Hepatocyte (in vitro differentiated cells): ENCODE measurements at places on chromosomes 3 and 15. TPM values are rescaled to one million over a fixed set of nuclear protein-coding genes. Genes with fewer than 3 reads are reported as not detected.

The ATG7 gene
- 20.8 and 38.6 TPM in 2 replicates for total RNA-seq

The ATP13A5 gene
- 0.12 TPM in 1 of 2 replicates, not detected in the other for total RNA-seq

The PP2D1 gene
- total RNA-seq: not detected in 2 replicates

The CHRFAM7A gene
- total RNA-seq: 0.12 and 0.63 TPM in 2 replicates

The PPARG gene
- 37.9 and 39.6 TPM in 2 replicates for total RNA-seq

The SMC4 gene
- 47.3 and 49.6 TPM in 2 replicates for total RNA-seq

The ROPN1B gene
- not detected in 2 replicates for total RNA-seq

The DHFR2 gene
- 7.3 and 7.9 TPM in 2 replicates for total RNA-seq

The ABHD17C gene
- total RNA-seq: 19.3 and 21.9 TPM in 2 replicates

The TSPAN3 gene
- 514 and 616 TPM in 2 replicates for total RNA-seq

The DENND4A gene
- total RNA-seq: 19.7 and 20.7 TPM in 2 replicates

DNA sequence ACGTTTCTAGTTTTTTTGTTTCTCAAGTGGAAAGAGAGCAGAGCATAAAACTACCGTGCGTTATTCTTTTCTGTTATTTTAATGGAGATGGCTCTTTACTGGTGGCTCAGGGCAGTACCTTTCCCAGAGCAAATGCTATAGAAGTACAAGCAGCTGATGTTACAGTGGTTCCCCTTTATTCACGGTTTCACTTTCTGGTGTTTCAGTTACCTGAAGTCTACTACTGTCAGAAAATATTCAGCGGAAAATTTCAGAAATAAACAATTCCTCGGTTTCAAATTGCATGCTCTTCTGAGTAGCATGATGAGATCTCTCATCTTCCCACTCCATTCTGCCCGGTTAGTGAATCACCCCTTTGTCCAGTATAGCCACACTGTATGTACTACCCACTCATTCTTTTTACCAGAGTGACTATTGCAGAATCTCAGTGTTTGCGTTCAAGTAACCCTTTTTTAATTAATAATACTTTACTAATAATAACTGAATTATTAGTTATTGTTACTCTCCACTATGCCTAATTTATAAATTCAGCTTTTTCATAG lies 597.5 kb upstream of the ROBO2 start:
- H3K27me3 ChIP-seq: no peaks in the 10 kb centered on the region
- H3K4me1 ChIP-seq: no peaks in the 10 kb centered on the region
- H3K4me3 ChIP-seq: no peak overlapping the region
- no peaks in the 10 kb centered on the region for H3K36me3 ChIP-seq
- no peak for DNase-seq
- no peak overlapping the region for H3K27ac ChIP-seq

- DNase-seq: no peak
- no peaks in the 10 kb centered on the region for H3K4me1 ChIP-seq
- no peaks in the 10 kb centered on the region for H3K36me3 ChIP-seq
These were observed 294.0 kb downstream of the UBE2E2 start for GRCh38 chr3:23497156-23497555.

- H3K36me3 ChIP-seq: no peaks in the 10 kb centered on the region
- peak; percentile 92 for DNase-seq
- peak overlapping the region; percentile 96 for H3K27ac ChIP-seq
These were observed 17.2 kb downstream of the MYL3 start for GRCh38 chr3:46845860-46846623.

- no peak overlapping the region for H3K4me3 ChIP-seq
- H3K36me3 ChIP-seq: no peaks in the 10 kb centered on the region
- no peaks in the 10 kb centered on the region for H3K27me3 ChIP-seq
- DNase-seq: peak; percentile 82
- H3K4me1 ChIP-seq: no peaks in the 10 kb centered on the region
- H3K27ac ChIP-seq: no peak overlapping the region
These were observed 37.7 kb downstream of the TM4SF4 start for GRCh38 chr3:149512073-149512782.

DNA sequence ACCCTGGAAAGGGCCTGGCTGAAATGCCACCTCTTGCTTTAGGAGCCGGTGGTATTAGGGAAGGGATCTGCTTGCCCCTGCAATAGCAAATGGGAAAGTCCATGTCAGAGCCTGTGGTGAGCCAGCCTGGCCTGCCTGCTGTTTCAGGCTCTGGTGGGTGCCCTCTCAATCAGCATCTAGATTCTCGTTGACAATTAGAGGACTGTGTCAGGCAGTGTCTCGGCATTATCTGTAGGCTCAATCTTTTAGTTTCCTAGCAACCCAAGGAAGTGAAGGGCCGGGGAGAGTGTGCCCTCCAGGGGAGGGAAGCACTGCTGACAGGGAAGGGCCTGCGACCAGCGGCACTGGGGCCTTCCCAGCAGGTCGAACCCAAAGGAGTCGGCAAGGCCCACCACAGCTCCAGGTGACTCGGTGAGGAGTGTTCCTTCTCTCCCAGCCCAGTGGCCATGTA lies 42.1 kb downstream of the TLE3 start:
- peaks cover 5% of the 10 kb centered on the region for H3K36me3 ChIP-seq
- H3K4me1 ChIP-seq: no peaks in the 10 kb centered on the region
- no peak for DNase-seq

DNA sequence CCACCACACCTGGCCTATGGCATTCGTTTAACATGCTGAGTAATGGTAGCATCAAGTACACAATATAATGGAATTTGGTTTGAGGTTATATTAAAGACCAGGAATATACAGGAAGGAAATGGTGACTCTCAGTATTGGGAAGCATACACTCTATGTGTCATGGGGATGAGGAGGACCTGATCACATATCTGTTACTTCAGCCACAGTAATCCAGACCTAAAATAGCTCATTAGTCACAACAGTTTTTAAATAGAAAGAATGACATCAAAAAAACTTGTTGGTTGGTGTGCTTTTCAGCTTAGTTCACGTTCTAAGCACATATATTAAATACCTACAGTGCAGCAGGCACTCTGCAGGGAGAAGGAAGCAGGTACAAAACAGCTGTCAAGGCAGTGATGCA lies 52.5 kb upstream of the ATP2C1 start:
- no peak overlapping the region for H3K4me3 ChIP-seq
- no peak for DNase-seq
- no peaks in the 10 kb centered on the region for H3K36me3 ChIP-seq

- no peaks in the 10 kb centered on the region for H3K4me1 ChIP-seq
- H3K27ac ChIP-seq: no peak overlapping the region
- no peaks in the 10 kb centered on the region for H3K27me3 ChIP-seq
- no peak for DNase-seq
These were observed 145.8 kb downstream of the ALDH1A2 start for GRCh38 chr15:57919754-57920153.

DNA sequence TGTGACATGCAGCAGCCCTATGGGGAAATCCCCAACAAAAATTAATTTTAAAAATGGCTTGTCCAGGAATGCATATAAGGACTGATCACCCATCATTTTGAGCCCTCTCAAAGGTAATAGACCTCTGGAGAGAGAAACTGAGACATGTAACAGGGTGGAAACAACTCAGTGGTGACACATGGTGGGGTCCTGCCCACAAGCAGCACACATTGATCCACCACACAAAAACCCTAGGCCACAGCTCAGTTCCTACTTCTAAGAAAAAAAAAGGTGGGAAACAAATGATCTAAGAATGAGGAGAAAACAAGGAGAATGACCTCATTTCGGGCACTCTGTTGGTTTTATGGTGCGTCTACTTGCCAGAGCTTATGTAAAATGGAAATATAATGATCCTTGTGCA lies 1.9 kb upstream of the SLC41A3 start:
- no peak for DNase-seq
- peaks cover 6% of the 10 kb centered on the region for H3K4me1 ChIP-seq
- H3K4me3 ChIP-seq: no peak overlapping the region
- no peak overlapping the region for H3K27ac ChIP-seq
- H3K36me3 ChIP-seq: no peaks in the 10 kb centered on the region
- no peaks in the 10 kb centered on the region for H3K27me3 ChIP-seq

DNA sequence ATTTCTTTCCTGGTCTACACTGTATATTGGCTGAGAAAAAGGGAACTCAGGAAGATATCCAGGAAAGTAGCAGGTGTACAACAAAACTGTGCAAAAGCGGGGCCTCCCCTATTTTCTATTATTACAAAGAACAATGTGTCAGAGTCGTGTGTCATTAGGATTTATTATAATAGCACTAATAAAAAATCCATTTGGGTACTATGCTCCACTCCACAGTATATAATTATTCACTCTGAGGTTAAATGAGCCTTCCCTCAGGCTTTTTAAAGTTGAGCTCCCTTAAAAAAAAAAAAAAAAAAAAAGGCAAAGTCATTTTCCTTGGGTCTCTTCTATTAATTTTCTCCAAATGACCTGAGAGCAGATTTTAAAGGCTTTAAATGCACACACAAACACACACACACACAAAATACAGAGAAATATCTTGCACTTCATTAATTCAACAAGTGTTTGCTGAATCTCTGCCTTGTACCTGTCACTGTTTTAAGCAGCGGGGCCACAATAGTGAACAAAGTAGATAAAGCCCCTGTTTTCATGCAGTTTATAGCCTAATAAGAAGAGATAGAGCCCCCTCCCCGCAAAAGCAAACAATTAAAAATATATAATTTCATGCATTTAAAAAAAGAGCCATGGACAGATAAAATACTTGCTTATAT lies 1.3 kb upstream of the DPP8 start:
- peaks cover 8% of the 10 kb centered on the region for H3K4me1 ChIP-seq
- no peak overlapping the region for H3K4me3 ChIP-seq
- DNase-seq: no peak
- H3K36me3 ChIP-seq: no peaks in the 10 kb centered on the region
- H3K27ac ChIP-seq: no peak overlapping the region

GRCh38 chr3:71025010-71025409 lies 558.5 kb downstream of the FOXP1 start:
- H3K27me3 ChIP-seq: no peaks in the 10 kb centered on the region
- no peak overlapping the region for H3K4me3 ChIP-seq
- H3K36me3 ChIP-seq: no peaks in the 10 kb centered on the region
- peaks cover 16% of the 10 kb centered on the region for H3K4me1 ChIP-seq
- peak overlapping the region; percentile 63 for H3K27ac ChIP-seq
- DNase-seq: no peak

DNA sequence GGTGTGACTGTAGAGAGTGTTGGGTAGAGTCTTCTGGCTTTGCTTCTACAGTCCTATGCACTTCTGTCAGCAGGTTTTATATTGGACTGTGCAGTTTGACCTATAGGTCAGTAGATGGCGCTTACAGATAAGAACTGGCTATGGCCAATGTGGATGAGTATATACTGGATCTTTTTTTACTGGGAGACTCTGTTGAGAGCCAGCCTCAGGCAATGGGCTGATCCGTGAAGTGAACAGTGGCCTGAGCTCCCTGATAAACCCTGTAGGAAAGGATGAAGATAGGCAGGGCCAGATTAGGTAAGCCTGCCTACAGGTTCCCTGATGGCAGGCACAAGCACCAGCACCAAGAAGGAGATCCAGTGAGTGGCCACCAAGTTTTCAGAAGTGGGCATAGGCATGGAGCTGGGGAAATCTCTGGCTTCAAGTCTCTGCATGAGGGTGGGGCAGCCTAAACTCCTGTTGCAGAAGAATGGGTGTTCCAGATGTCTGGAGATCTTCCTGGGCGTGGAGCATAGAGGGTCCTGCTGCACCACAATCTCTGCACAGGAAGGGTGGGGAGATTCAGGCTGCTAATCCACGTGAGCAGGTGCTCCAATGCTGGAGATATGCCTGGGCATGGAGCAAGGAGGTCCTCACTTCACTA lies 326.0 kb upstream of the SGO1 start:
- H3K4me1 ChIP-seq: no peaks in the 10 kb centered on the region
- peak; percentile 75 for DNase-seq
- no peaks in the 10 kb centered on the region for H3K36me3 ChIP-seq
- no peak overlapping the region for H3K27ac ChIP-seq

GRCh38 chr3:51968170-51968775 lies 1.0 kb upstream of the PCBP4 start:
- peak overlapping the region; percentile 92 for H3K27ac ChIP-seq
- peak overlapping the region; percentile 87 for H3K4me3 ChIP-seq
- no peaks in the 10 kb centered on the region for H3K36me3 ChIP-seq

DNA sequence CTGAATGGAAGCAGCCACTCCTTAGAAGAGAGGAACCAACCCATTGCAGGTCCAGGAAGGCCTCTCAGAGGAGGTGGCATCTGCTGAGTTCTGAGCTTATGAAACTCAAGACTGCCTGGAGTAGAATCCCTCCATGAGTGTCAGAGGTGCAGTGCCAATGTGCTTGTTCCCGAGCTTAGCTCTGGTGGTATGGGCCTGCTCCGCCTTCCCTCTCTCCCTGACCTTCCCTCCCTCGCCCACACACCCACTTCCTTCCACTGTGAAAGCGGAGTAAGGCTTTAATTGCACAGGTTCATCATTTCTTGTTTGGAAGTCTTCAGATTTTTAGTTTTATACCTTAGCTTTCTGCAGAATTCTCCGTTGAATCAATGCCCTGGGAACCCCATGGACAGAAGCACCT lies 208.0 kb upstream of the BHLHE40 start:
- H3K27me3 ChIP-seq: no peaks in the 10 kb centered on the region
- H3K4me3 ChIP-seq: no peak overlapping the region
- no peak for DNase-seq
- H3K27ac ChIP-seq: no peak overlapping the region
- H3K36me3 ChIP-seq: no peaks in the 10 kb centered on the region

- H3K4me3 ChIP-seq: no peak overlapping the region
- H3K27ac ChIP-seq: no peak overlapping the region
- H3K4me1 ChIP-seq: no peaks in the 10 kb centered on the region
- no peak for DNase-seq
- H3K36me3 ChIP-seq: no peaks in the 10 kb centered on the region
- no peaks in the 10 kb centered on the region for H3K27me3 ChIP-seq
These were observed 75.0 kb downstream of the PEX5L start for GRCh38 chr3:179961703-179962078.

- no peaks in the 10 kb centered on the region for H3K4me1 ChIP-seq
- DNase-seq: no peak
- H3K36me3 ChIP-seq: no peaks in the 10 kb centered on the region
- H3K27me3 ChIP-seq: no peaks in the 10 kb centered on the region
- H3K27ac ChIP-seq: no peak overlapping the region
These were observed 32.4 kb upstream of the PDZRN3 start for GRCh38 chr3:73657186-73657585.

DNA sequence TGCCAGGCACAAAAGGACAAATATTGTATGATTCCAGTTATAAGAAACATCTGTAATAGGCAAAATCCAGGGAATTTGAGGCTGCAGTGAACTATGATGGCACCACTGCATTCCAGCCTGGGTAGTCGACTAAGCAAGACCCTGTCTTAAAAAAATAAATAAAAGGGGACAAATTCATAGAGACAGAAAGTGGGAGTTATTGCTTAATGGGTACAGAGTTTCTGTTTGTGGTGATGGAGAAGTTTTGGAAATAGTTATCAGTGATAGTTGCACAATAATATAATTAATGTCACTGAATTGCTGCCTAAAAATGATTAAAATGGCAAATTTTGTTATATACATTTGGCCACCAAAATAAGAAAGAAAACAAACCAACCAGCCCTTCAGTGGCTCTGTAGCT lies 27.6 kb upstream of the CNBP start:
- H3K4me1 ChIP-seq: peaks cover 8% of the 10 kb centered on the region
- no peak overlapping the region for H3K4me3 ChIP-seq
- H3K27me3 ChIP-seq: no peaks in the 10 kb centered on the region
- no peak for DNase-seq
